Activated T-cell treated with anti-CD3 and anti-CD28 coated beads, Interleukin-2, amount 50 U/mL, for 72 hours (primary cell): ENCODE measurements at places on chromosomes 6 and 20.

DNA sequence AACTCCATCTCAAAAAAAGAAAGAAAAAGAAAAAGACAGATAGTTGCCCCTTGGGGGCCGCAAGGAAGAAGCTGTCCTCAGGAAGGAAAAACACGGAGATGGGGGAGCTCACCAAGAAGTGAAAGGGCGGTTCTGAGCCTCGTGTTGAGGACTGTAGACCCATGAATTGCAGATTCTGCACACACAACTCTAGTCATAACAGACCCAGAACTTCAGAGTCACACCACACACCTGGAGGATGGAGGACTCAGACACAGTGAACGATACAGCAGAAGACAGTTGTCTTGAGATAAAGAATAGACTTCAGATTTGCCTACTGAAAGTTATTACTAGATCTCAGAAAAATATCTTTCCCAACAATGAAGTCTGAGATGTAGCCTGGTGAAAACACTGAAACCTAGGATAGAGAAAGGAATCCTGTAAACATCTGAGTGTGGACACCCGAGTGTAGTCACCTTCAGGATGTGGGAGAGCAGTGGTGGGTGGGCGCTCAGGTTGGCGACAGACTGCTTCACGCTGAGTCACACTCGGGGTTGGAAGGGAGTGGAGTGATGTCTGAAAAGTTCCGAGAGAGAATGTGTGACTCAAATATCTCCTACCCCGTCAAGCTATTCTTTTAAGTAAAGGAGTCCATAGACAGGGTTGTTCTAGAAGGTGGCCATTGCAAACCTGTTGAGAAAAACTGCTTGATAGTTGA is 88.1 kb downstream of the MAP3K4 start:
- peak; percentile 78 for DNase-seq

- DNase-seq = peak; percentile 78
Measured at GRCh38 chr6:40877362-40877761, 161.7 kb downstream of the UNC5CL start.

DNA sequence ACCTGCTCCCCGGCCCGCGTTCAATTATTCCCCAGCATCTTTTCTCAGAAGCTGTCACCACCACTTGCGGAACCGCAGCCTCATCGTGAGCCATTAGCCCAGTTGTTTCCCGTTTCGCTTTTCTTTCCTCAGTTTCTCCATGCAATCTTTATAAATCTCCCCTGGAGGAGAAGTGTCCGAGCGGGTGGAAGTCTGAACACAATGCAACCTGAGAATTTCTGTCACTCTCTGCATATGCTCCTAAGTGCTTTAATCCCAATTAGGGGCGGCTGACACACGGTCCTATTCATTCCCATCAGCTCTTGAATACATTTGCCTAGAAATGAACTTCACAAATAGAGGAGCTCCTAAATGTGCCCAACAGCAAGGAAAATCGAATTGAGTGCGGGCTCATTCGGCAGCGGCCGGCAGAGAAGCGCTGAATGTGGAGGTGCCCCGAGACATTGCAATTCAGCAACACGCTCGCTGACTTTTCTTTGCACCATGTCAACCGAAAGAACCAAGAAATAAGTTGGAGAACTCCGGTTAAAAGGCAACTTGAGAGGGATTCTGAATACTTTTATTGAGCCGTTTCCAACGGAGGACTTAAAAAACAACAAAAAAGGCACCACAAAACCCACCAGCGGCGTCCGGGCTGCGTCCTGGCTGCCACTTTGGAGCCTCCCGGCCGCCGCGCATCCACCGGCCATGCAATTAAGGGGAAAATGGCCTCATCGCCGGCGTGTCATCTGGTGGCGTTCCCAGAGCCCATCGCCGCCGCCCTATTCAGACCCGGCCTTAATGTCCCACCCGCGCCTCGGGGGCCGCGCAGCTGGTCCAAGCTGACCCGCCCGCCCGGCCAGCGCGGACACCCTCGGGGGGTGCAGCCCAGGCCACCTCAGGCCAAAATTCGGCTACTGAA is 3.9 kb upstream of the PRDM13 start:
- no peak for DNase-seq

DNA sequence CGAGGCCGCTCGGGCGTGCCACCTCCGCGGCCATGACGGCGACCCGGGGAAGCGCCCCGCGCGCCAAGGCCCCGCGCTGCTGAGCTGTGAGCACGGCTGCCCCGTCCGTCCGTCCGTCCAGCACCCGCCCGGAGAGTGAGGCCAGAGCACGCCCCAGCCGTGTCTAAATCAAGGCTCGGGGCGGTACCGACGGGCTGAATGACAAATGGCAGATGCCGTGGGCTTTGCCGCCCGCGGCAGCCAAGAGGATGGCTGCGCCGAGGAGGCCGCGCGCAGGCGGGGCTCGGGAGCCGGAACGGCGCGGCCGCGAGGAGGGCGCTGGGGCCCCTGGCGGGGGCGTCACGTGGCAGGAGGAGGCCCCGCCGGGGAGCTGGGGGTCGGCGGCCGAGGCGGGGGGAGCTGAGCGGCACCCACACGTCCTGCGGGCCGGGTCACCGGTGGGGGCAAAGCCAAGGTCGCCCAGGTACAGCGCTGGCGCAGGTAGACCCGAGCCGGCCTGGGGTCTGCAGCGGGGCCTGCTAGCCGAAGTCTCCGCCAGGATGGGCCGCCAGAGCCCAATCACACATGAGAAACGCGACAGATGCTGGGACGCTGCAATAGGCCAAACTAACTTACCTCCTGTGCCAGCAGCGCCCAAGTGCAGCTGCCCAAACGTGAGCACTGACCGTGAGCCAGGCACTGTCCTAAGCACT is at the start of gene PLAGL1:
Gene PLAGL1, minus strand, starts transcription at position 140 of the 692 bp plus-strand sequence. CDS start 60,123 bp downstream, outside the sequence.
- DNase-seq = peak; percentile 27

GRCh38 chr20:62352402-62353288 is 14.5 kb downstream of the LAMA5 start:
- DNase-seq = no peak

GRCh38 chr6:159098636-159099106 is 53.9 kb upstream of the TAGAP start:
- peak; percentile 64 for DNase-seq

DNA sequence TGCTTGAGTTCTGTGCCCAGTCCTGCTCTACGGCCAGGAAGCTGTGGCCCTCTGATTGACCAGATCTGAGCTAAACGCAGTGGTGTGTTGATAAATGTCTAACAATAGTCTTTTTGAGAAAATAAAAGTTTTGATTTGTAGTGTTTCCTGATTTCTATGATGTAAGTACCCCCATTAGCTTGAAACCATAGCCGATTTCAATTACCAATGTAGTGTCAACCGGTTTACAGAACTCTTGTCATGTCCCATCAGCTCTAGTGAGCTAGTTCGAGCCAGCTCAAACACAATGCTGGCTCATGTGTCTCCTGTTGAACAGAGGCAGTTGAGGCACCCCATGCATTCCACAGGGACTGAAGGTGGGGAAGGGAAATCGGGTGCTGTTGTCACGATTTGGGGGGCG is 56.7 kb upstream of the ZMYND8 start:
- no peak for DNase-seq

GRCh38 chr6:3290931-3291211 is 32.1 kb downstream of the PSMG4 start:
- no peak for DNase-seq

GRCh38 chr6:83008626-83009025 is 57.0 kb downstream of the UBE3D start:
- no peak for DNase-seq

DNA sequence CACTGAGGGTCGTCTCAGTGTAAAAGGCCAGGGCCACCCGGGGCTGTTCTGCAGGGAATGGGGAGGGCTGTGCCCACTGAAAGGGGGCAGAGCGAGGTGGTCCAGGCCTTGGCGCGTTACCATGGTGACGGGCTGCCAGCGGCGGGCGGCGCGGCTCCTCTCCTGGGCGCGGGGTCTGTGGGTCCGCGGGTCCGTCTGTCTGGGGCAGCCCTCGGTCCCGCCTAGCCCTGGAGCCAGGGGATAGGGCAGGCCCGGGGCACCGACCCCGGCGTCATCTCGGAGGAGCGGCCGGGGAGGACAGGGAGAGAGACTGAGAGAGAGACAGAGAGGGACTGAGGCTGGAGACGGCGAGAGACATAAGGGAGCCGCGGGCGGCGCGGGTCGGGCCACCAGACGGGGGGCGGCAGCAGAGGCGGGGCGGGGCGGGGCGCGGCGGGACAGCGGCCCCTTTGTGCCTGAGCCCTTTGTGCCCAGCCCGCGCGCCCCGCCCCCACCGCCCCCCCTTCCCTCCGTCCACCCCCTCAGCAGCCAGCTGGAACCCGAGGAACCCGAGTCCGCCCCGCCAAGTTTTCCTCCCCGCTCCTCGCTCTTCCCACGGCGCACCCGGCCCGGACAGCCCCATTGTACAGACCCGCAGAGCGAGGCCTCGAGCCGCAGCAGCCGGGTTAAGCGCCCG is at the start of gene KIAA1755:
Gene KIAA1755, minus strand, starts transcription at position 358 of the 676 bp plus-strand sequence. Its CDS starts 235 bp downstream, at position 123.
- DNase-seq = no peak

GRCh38 chr6:147164761-147165160 is 39.5 kb upstream of the STXBP5 start:
- no peak for DNase-seq

GRCh38 chr6:81940451-81940985 is 188.0 kb upstream of the TENT5A start:
- DNase-seq = no peak

DNA sequence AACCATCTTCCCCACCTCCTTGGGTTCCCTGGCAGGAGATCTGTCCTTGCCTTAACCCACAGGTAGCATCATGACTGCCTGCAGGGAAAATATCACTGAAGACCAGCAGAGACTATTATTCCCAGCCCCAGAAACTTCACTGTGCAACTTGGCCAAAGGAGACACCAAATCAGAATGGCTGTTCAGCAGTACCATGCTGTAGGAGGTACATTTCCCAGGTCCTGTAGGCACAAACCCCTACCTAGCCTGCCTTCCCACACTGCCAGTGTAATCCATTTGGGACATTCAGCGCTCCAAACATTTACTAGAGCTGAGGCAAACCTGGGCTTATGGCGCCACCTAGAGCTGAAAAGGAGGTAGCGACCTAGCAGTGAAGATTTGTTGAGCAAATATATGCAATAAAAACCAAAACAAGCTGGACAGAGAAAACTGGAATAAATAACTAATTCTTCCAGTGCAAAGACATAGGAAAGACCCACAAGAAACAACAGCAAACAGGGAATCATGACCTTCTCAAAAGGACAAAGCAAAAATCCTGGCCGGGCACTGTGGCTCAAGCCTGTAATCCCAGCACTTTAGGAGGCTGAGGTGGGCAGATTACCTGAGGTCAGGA is 60.3 kb downstream of the VTA1 start:
- DNase-seq = peak; percentile 19

GRCh38 chr6:151993364-151993763 is 185.9 kb downstream of the ESR1 start:
- DNase-seq = no peak

DNA sequence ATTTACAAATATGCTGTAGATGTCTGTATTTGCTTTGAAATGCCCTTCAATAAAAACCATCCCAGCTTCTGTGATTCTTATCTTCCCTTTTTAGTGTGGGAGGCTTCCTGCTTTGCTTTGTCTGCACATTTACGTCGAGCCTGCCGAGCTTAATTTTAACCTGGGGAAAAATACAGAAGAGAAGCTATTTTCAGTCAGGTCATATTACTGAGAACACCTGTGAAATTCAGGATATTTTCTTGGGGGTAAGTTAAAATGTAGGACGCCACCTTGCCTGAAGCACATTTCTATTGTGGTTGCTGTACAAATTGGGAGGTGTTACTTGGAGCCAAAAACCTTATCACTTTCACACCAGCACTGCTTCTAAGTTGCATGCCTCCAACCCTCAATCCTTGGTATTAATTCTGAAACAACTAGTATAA is 43.6 kb upstream of the FUCA2 start:
- no peak for DNase-seq

DNA sequence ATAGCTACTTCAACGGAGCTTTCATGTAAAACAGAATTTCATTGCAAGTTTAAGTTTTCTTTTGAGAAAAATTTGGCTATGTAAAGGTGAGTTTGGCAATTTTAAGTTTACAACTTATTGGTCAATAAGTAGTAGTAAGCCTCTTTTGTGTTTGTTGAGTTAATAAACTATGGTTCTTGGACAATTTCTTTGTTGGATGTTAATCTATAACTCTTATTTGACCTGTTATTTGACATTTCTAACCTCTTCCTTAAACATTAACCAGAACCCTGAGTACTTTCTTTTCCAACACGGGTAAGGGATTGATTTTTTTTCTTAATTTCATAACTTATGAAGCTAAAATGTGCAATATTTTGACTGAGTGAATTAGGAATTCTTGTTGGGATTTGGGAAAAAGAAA is 354.4 kb downstream of the PRKN start:
- no peak for DNase-seq

DNA sequence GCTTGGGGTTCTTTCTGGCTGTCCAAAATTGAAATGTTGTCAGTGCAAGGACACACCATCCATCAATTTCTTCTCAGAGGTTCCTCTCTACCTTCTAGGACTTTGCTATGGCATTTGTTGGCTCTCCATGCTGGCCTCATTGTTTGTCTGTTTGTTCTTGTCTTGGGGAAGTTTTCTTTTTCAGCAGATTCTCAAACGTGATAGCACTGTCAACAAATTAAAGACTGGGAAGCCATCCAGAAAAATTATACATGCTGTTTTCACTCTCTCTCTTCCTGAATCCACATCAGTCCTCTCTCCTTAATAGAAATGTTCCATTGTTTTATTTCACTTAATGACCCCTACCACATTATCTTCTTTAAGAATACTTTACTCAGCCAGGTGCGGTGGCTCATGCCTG is 130.4 kb downstream of the PCSK2 start:
- no peak for DNase-seq

- DNase-seq = no peak
Measured at GRCh38 chr6:124040655-124041054, 237.0 kb downstream of the NKAIN2 start.

DNA sequence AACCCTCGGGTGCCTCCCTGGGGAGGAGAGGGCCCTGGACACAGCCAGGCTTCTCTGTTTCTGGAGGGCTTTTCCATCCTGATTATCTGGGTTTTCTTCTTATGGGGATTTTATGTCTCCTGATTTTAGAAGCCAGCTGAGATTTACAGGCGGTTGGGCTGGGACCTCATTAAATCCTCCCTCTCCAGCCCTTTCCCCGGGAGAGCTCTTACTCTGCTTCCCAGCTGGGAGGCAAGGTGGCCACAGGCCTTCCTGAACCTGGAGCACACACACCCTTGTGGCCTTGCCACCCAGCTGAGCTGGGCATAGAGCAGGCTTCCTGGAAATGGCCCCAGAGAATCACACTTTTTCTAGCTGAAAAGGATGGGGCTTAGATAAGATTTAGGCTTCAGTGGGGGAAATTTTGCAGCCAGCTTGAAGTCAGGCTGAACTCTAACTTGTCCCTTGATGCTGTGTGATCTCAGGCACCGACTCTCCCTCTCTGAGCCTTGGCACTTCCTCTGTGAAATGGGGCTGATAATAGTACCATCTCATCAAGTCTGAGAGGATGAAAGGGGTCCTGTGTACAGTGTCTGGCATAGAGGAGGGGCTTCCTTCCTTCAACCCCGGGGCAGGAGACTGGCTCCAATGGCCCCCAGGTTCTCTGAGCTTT is 16.6 kb downstream of the VSTM2L start:
- DNase-seq = no peak
